ENCODE measurements at places on chromosomes 7 and 10.

DNA sequence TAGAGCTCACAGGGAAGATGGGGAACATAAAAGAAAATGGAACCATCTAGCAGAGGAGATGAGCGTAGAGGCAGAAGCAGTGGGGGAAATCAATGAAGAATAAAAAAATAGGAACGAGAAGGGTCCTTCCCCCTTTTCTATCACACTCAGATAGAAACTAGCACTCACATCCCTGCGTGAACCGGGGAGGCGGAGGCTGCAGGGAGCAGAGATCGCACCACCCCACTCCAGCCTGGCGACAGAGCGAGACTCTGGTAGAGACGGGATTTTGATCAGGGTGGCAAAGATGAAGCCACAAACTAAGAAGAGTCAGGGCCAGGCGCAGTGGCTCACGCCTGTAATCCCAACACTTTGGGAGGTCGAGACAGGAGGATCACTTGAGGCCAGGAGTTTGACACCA, 64.7 kb upstream of the ECHDC3 start:
- no peak for DNase-seq

- DNase-seq, result no peak
Measured at GRCh38 chr10:99742701-99743100, 10.7 kb downstream of the CUTC start.

DNA sequence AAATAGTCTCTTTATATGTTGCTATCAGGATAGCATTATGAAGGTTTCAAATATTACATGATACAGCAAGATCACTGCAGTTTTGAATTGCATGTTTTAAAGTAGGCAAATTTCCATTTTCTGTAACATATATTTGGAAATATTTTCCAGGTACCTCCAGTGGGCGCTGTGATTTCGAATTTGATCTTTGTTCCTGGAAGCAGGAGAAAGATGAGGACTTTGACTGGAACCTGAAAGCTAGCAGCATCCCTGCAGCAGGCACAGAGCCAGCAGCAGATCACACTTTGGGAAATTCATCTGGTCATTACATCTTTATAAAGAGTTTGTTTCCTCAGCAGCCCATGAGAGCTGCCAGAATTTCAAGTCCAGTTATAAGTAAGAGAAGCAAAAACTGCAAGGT, 299.0 kb downstream of the MALRD1 start:
- DNase-seq, result no peak

DNA sequence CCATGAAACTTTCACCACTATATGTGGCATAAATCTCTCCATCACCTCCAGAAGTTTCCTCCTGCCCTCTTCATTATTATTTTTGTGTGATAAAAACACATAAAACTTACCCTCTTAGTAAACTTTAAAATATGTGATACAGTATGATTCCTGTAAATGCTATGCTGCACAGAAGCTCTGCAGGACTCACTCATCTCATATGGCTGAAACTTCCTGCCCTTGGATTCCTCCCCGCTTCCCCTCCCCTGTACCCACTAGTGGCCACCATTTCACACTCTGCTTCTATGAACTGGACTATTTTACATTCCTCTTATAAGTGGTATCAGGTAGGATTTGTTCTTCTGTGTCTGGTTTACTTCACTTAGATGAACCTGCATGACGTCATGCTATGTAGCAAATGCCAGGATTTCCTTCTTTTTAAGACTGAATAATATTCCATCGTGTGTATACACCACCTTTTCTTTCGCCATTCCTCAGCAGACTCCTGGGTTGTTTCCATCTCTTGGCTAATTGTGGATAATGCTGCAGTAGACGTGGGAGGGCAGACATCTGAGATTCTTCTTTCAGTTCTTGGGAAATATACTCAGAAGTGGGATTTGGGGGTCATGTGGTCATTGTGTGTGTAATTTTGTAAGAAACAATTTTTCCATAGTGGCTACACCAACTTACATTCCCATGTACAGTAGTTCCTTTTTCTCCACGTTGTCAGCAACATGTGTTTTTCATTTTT, 335.2 kb downstream of the SDK1 start:
- DNase-seq, result no peak
